ENCODE measurements at places on chromosomes 7 and 10.

GRCh38 chr7:108079648-108080591 lies 50.2 kb downstream of the LAMB4 start:
- DNase-seq = peak; percentile 24

GRCh38 chr7:48098846-48099245 lies 9.8 kb downstream of the UPP1 start:
- DNase-seq = no peak

DNA sequence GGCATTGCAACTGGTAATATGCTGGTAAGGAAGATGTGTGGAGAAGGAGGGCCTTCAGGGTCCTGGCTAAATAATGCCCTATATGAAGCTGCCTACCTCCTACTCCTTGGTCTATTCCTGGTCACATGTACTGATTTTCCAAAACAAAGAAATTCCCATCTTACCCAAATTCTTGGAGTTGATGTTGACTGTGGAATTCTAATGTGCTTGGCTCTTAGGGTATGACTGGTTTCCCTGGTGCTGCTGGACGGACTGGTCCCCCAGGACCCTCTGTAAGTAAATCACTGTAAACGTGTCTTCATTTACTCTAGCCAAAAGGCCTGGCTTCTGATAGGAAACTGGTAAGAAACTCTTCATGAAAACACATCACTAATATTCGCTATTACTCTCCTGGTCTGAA lies 27.0 kb downstream of the COL1A2 start:
- DNase-seq = no peak

DNA sequence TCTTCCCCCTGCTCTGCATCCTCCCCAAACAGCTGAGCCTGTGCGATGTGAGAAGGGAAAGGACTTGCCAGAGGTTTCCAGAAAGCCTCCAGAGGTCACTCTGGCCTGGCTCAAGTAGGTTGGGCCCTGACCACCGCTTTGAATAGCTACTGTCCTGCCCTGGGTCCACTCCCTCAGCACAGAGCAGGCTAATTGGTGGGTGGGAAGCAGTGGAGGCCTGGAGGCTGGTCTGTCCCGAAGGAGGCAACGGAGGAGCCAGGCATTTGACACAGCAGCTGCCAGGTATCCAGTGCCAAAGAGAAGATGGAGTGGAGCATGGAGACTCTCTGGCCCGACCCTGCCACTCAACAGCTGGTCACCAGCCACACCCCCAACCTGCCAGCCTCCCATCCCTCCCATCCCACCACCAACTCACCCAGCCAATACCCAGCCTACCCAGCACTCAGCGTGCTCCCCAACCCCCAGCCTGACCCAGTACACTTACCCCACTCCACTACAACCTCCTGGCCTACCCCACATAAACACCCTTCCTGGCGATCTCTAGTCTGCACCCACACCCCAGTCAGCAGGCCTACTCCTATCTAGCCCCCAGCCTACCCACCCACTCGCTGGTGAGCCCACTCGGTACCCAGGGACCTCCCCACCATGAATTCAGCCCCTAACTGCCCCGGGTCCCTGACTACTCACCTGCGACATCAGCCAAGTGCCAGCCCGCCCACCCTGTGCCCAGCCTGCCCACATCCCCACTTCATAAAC lies 64.6 kb upstream of the COL13A1 start:
- no peak for DNase-seq

DNA sequence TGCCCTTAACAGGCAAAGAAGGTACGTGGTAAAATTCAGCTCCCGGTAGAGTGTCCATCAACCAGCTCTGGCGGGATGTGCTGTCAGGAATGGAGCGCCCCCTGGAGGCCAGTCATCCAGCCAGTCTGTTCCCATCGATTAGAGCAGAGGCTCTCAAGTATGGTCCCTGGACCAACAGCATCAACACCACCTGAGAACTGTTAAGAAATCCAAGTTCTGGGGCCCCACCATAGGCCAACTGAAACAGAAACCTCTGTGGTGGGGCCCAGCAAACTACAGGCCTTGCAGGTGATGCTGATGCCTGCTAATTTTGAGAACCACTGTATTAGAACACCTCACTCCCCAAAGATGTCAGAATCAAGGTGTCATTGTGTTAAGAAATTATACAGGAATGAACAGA lies 109.2 kb downstream of the DPY19L1 start:
- DNase-seq = no peak

- peak; percentile 91 for DNase-seq
These were observed 11.7 kb upstream of the PRDX3 start for GRCh38 chr10:119190353-119190752.

- DNase-seq = no peak
These were observed 306.0 kb upstream of the LRGUK start for GRCh38 chr7:133821171-133821570.

Data from amniotic stem cell (primary cell).